Pancreas (tissue), 10 donors: ENCODE measurements at places on chromosomes 1 and 21.

GRCh38 chr1:57369889-57370288 lies 54.0 kb downstream of the DAB1 start:
- no peak for DNase-seq
- H3K4me3 ChIP-seq = no peak overlapping the region
- no peaks in the 10 kb centered on the region for H3K36me3 ChIP-seq
- no peak overlapping the region for H3K27ac ChIP-seq
- H3K27me3 ChIP-seq = no peaks in the 10 kb centered on the region

DNA sequence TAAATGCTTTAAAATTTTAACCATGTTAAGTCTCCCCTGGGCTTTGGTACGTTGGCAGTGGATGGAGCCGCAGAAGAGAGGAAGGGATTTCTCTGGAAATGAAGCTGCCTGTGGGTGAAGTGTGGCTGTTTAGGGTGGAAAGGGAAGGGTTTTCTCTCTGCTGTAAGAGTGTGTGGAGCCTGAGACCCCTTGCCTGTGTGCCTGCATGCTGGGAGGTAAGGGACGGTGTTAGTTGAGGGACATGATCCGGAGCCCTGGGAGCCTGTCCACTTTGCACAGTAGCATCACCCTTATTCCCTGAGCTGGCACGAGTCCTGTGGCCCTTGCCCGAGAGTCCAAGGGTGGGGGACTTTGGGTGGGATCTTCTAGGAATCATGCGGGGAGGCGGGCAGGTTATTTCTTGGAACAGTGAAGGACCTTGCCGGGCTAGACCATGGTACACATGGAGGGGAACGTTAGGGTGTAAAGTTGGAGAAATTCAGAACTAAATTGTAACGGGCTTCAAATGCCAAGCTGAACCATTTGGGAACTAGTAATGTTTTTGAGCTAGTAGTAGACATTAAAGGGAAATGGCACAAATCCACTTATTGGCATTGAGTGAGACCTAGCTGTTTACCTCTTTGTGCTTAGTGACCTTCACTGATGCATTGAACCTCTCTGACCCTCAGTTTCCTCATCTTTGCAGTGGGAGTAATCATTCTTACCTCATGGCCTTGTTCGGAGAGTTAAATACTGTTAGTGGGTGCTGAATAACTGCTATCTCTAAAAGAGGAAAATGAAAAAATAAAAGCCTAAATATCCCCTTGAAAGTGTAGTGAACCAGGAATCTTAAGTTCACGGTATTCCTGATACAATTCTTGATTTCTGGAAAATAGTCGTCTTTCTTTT lies 3.5 kb downstream of the GALNT2 start:
- DNase-seq = no peak
- no peaks in the 10 kb centered on the region for H3K36me3 ChIP-seq

GRCh38 chr1:167722870-167723251 lies 1.1 kb downstream of the MPZL1 start:
- no peaks in the 10 kb centered on the region for H3K36me3 ChIP-seq
- DNase-seq = no peak
- peaks cover 17% of the 10 kb centered on the region for H3K4me1 ChIP-seq
- no peak overlapping the region for H3K27ac ChIP-seq
- no peaks in the 10 kb centered on the region for H3K27me3 ChIP-seq

GRCh38 chr1:97832481-97832880 lies 88.4 kb downstream of the DPYD start:
- H3K27me3 ChIP-seq = no peaks in the 10 kb centered on the region
- no peak for DNase-seq
- H3K36me3 ChIP-seq = no peaks in the 10 kb centered on the region
- H3K4me3 ChIP-seq = no peak overlapping the region

DNA sequence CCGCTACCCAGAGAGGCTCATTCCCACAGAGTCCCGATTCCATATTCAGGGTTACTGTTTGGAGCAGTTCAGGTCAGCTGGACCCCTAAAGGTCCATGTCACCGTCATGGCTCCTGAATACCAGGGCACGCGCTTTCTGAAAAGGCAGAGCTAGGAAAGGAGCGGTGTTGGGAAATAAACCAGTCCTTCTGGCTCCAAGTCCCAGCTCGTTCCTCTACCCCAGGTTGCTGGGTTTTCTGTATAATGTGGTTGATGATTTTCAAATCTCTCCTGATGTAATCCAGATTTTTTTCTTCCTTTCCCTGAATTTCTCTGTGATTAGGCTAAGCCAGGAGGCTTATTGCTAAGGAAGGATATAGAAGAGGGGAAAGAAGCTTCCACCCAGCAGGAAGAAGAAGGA lies 14.0 kb upstream of the PKP1 start:
- DNase-seq = no peak
- H3K27me3 ChIP-seq = no peaks in the 10 kb centered on the region
- H3K27ac ChIP-seq = no peak overlapping the region
- no peaks in the 10 kb centered on the region for H3K4me1 ChIP-seq
- H3K4me3 ChIP-seq = no peak overlapping the region
- H3K36me3 ChIP-seq = no peaks in the 10 kb centered on the region

- H3K27ac ChIP-seq = peak overlapping the region; percentile 70
- peaks cover 27% of the 10 kb centered on the region for H3K4me1 ChIP-seq
- H3K4me3 ChIP-seq = peak overlapping the region; percentile 72
- no peak for DNase-seq
- no peaks in the 10 kb centered on the region for H3K36me3 ChIP-seq
- H3K27me3 ChIP-seq = no peaks in the 10 kb centered on the region
Observed at GRCh38 chr1:220271706-220272046, 577 bp downstream of the RAB3GAP2 start.
